Cerebellum (tissue), 4 donors: ENCODE measurements at places on chromosomes 3 and 15. TPM values are rescaled to one million over a fixed set of nuclear protein-coding genes. Genes with fewer than 3 reads are reported as not detected.

DNA sequence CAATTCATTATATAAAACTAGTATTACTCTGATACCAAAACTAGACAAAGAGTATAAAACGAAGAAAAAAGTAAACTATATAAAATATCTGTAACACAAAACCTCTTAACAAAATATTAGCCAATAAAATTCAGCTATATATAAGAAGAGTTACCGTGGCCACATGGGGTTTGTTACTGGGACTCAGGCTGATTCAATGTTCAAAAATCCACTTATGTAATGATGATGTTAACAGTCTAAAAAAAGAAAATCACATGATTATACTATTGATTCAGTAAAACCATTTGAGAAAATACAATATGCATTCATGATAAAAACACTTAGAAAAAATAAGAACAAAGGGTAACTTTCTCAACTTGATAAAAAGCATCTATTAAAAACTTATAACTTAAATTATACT, 18.3 kb downstream of the P2RY1 start:
- no peak for DNase-seq

DNA sequence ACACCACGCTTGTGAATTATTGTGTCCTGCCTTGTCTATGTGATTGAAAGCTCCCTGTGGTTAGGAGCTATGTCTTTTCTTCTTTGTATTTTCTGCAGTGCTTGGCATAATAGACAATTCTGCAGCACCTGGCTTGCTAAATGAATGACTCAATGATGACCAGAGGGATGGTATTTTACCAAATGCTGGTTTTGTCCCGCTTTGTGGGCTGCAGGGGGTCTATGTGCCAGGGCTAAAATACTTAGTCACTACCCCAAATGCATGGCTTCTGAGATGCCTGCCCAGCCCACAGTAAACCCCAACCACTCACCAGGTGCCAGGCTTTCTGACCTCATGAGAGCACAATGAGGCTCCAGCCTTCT, 50.9 kb downstream of the BOC start:
- no peak for DNase-seq

- DNase-seq = no peak
These were observed 109.3 kb downstream of the LRRC3B start for GRCh38 chr3:26731843-26732242.

DNA sequence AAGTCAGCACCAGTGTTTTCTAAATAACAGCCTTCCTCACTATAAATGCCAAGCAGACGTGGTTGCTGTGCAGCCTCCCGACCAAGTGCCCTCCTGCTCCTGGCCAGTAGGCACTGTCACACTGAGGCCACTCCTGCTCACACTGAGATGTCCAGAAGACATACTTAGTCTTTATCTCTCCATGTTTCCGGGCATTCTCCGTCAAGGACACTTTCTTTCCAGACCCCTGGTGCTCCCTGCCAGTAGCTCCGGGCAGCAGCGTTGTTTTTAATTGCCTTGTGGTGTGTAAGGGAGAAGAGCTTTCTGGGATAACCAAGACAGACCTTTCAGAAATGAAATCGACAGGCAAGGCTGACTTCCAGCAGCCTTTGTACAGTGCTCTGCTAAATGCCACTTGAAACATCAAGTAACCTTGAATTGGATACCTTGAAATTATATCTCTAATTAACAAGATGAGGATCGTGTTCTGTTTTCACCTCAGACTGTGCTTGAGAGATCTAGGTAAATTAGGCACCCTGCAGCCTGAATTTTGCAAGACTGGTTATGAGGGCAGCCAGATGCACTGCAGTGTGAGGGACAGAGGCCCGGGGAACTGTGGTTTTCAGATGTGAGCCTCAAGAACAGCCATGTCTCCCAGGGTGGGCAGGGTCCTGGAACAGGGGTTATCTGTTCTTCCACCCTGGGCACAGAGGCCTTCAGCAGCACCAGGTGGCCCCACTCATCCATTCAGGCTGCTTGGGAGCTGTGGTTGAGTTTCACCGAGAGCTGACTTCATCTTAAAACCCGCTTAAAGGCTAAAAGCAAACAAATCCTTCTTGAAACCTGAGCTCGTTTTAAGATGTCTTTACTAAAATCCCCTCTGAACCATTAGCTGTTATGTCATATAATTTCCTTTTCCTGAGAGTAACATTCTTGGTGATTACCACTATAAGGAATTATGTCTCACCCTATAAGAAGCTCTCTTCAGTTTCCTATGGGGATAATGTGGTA, 105.5 kb upstream of the IL12A start:
- peak; percentile 44 for DNase-seq

DNA sequence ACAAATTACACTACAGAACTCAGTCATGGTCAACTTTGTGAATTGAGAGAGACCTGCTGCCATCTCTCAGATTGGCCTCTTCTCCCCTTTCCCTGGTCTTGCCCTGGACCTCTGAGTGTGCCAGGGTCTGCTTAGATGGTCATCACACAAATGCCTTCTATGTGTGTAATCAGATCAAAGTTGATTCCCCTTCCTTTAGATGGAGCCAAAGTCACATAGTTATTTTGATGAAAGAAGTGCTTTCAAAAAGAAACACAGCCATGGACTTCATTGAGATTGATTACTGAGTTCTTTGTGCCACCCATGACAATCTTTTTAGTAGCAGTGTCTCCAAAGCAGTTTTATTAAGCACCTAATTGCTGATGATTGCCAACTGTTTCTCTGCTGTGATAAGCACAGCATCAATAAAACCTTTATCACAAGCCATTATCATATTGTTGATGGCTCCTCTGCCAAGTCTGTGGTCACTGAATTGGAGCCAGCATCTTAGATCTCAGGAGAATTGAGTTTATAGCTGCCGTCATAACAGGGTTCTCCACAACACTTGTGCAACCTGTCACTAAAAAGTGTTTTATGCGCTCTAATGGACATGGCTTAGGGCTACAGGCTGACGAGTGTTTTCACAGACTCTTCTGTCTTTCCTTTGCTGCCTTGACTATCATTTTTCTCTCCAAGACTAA, 149.7 kb upstream of the NUDT16 start:
- DNase-seq = no peak

GRCh38 chr3:52432225-52432624, 12.7 kb downstream of the SEMA3G start:
- no peak for DNase-seq

- no peak for DNase-seq
These were observed 15.7 kb upstream of the RBP1 start for GRCh38 chr3:139555249-139555648.

DNA sequence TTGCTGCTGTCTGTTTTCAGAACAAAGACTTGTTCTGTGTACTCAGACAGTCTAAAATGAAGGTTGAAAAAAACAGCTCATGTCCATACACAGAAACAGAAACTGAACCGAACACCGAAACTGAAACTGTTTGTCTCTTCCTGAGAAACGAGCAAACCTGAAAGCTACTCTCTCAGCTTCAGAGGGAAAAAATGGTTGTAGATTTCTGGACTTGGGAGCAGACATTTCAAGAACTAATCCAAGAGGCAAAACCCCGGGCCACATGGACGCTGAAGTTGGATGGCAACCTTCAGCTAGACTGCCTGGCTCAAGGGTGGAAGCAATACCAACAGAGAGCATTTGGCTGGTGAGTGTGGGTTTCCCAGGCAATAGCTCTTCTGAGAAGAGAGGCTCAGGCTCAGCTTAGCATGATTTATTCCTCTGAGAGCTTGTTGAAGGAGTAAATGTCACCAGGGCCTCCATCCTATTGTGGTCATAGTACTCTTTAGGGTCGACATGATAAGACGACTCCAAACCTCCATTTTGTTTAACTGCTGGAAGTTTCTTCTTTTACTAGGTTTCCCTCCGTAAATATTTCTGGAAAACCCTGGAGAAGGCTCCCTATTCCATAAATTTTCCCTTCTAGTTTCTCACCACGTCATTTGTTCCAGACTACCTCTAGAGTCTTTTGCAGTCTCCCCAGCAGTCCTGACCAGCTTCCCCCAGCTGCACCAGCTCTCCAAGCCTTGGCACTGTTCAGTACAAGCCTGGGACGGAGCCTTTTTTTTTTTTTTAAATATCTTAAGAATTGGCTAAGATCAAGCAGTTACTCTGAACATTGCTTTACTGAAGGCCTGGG, at the start of gene RTP4:
TSS of gene RTP4 (plus strand) at position 135 of the 838 bp plus-strand sequence. CDS start at position 192, 57 bp downstream.
- DNase-seq = peak; percentile 4

GRCh38 chr15:100926258-100926657, 7.1 kb downstream of the LRRK1 start:
- DNase-seq = no peak

DNA sequence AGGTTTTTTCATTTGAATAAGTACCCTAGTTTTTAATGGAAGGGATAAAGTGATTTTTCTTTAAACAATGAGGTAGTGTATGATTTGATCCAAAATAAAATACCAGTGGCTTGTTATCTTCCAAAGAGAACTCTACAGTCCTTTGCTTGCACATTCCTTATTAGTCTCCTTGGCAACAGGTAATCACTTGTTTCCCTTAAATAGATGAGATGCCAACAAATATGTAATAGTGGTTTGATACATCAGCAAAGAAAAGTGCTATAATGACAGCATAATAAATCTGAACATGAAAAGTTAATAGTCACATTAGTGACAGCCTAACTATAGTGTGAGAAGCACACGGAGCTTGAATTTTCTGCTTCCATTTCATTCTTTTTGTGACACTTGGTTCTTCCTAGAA, 360.2 kb downstream of the ZNF385D start:
- no peak for DNase-seq

- DNase-seq = peak; percentile 45
These were observed 35.1 kb upstream of the SPTBN5 start for GRCh38 chr15:41928637-41929620.

GRCh38 chr15:36778531-36778930, 199.1 kb downstream of the CDIN1 start:
- DNase-seq = no peak

DNA sequence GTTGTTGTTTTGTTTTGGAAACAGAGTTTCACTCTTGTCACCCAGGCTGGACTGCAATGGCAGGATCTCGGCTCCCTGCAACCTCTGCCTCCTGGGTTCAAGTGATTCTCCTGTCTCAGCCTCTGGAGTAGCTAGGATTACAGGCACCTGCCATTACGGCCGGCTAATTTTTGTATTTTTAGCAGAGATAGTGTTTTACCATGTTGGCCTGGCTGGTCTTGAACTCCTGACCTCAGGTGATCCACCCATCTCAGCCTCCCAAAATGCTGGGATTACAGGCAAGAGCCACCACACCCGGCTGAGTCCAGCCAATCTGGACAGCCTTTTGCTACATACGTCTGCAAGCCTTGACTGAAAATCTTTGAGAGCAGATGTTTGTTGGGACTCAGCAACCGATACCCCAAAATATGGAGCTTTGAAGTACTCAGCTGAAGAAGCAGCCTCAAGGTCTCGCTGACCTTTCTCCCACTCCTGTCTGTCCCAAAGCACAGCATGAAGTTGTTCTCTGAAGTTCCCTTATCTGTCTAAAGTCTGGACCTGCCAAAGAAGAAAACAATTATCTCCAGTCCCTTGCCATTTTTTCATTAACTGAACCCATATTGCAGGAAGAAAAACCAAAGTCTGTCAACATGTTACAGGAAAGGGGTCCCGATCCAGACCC, 9.6 kb upstream of the NUP210 start:
- no peak for DNase-seq

DNA sequence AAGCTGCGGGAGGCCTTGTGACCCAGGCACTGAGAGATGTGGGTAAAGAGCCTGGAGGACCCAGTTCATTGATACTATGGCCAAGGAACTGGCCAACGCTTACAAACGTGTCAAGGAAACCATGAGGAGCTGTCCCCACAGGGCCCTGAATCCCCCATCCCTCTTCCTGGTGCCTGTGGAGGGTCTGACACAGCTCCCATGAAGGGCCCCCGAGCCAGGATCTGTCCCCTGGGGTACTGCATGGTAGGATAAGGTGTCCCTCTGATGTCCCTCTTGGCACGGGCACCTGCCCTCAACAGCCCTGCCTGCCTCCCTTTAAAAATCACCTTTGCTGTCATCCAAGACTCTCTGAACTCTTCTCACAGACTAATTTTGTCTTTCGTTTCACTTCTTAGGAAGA, 122.4 kb downstream of the ADCY5 start:
- no peak for DNase-seq

DNA sequence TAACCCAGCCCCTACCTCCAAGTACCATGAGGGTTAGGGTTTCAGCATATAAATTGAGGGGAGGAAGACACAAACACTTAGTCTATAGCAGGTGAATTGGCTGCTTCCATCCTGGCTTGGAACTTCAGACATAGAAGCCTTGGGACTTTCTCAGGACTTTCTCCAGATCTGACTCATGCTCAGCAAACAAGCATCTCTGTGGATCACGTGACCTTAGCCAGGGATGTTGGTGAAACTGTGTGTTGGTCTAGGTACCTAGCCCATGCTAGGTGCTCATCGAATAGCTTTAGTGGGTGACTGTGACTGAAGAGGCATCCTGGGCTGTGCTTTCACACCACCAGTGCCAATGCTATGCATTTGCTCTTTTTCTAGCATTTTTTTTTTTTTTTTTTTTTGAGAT, 58.9 kb downstream of the CD47 start:
- DNase-seq = no peak

The CALML4 gene
- 6.3 TPM for total RNA-seq
